Eye (tissue), 1 donor: ENCODE measurements at places on chromosomes 7 and 10.

DNA sequence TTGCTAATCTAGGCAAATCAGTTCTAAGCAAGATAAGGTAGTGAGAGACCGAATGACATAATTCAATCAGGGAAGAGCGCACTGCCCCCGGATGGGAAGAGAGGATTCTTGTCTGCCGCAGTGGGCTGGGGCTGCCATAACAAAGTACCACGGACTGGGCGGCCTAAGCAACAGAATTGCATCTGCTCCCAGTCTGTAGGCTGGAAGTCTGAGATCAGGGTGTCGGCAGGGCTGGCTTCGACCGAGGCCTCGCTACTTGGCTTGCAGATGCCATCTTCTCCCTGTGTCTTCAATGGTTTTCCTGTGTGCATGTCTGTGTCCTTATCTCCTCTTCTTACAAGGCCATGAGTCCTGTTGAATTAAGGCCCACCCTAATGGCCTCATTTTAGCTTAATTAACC is 59.7 kb upstream of the TMEM72 start:
- no peak for DNase-seq

DNA sequence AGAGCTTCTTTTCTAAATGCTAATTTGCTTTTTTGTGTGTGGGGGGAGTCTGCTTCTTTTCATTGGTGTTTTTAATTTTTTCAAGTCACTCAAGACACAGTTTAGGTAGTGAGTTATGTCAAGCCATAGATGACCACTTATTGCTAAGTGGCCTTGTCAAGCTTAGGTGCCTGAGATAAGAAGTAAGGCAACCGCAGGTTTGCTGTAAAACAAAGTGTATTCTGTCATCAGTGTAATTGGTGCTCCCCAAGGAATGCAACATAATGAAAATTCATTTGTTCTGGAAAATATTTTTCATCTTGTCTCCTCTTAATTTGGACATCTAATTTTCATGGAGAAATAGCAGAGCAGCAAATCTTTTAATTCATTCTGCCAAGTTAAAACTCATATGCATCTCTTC is 249.6 kb downstream of the EXOC4 start:
- DNase-seq, result peak; percentile 17

DNA sequence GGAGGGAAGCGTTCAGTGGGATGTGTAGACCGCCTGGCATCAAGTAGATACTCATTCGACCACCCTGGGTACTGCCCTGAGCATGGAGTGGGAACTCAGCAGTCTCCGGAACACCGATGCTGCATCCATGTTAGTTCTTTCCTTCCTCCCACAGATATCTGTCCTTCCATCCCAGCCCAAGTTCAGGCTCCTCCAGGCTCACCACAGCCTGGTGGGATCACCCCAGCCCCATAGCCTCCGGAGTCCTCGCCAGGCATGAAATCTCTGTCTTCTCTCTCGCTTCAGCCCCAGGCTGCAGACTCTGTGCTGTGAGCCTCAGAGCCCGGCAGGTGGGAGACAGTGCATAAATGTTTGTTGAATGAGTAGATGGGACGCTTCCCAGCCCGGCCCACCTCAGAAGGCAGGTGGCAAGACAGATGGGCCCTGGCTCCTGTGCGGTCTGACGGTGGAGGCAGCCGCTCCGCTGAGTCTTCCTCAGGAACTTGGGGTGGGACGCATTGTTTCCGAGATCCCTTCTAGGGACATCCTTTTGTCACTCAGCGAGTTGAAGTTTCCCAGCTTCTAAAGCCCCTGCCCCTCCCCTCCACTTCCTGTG is 42.9 kb downstream of the ELFN1 start:
- no peak for DNase-seq

DNA sequence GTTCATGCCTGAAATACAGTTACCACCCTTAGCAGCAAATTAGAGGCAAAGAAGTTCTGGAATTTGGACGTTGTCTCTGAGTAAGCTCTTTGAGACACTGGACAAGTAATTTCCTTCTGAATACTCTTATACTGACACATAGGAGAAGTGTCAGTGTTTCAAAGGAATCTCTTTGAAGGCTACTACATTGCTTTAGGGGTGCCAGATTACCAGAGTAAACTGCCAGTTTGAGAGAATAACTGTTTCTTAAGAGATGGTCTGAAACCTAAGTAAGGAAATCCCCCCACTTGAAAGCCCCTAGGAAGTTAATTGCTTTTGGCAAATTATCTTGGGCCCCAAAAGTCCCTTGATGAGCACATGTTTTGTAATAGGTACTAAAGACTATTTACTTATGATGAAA is 3.4 kb downstream of the FAS start:
- DNase-seq, result no peak

DNA sequence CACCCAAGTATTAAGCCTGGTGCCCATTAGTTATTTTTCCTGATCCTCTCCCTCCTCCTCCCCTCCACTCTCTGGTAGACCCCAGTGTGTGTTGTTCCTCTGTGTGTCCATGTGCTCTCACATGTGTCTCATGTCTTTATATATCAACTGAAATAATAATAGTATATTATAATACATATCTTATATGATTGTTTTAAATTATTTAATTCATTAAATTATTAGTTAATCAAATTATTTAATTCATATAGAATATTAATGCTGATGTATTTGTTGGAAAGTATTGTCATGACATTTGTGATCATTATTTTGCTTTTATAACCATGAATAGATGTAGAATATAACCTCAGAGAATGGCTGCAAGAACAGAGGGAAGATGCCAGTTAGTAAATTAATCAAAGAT is 647.5 kb downstream of the SORCS3 start:
- no peak for DNase-seq

DNA sequence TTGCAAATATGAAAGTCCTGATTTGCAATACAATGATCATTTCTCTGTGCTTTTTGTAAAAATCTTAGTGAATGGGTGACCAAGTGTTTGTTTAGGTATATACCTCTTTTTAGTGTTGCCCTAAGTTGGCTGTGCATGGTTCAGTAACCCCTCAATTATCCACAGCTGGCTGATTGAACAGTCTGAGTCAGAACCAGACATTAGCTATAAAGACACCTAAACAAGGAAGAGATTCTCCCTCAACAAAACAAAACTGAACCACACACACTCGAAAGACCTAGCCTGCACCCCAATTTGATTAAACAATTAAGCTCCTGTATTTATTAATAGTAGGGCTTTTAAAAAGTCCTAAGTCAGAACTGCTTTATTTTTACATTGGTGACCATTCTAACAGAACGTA is 2.8 kb downstream of the RSBN1L start:
- peak; percentile 62 for DNase-seq

- DNase-seq, result no peak
Measured at GRCh38 chr10:132841615-132841975, 55.6 kb upstream of the NKX6-2 start.
